ENCODE measurements at places on chromosomes 7 and 10.
A peak's percentile ranks its signal among the peaks of the same experiment; 100 is the strongest.

- DNase-seq: no peak
Observed at GRCh38 chr7:2488681-2489080, 12.5 kb upstream of the GRIFIN start.

DNA sequence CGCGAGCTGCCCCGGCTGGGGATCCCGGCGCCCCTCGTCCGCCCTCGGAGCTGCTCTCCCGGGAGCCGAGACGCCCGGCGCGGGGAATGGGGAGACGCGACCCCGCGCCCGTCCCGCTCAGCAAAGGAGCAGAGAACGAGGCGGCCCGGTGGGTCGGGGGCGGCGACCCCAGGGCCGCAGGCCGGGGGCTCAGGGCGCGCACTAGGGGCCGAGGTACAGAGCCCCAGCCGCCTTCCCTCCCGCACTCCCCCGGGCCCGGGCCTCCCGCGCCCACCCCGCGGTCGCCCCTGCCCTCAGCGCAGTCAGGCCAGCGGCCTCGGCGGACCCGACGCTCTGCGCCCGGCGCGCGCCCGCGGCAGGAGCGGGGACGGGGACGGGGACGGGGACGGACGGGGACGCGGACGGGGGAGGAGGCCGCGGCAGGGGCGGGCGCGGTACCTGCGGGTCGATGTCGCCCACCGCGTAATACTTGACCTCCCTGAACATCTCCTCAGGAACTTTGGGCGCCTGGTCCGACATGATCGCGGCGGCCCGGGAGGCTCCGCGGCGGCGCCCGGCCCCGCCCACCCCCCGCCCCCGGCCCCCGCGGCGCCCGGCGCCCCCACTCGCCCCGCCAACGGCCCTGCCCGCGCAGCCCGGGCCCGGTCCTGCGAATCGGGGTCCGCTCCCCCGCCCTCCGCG lies 373 bp downstream of the PAXIP1 start:
- peak; percentile 34 for DNase-seq

GRCh38 chr7:153840861-153841260 lies 211.3 kb upstream of the DPP6 start:
- DNase-seq: no peak

- DNase-seq: no peak
Observed at GRCh38 chr7:33909755-33910154, 4.4 kb downstream of the BMPER start.

DNA sequence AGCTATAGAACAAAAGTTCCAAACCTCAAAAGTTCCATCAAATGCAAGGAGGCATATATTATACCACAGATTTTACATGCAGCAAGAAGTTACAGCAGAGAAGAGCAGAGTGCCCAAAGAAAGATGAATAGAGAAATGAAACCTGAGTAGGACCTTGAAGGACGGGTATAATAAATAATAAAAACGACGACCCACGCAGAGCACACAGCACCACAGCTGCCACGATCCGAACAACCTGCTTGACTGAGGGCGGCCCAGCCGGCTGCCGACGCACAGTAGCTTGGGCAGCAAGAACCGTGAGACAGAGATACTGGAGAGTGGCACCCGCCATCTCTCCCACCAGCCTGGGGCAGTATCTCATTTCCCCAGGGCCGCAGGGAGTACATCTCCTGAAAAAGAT lies 79.0 kb downstream of the HIPK2 start:
- DNase-seq: no peak

DNA sequence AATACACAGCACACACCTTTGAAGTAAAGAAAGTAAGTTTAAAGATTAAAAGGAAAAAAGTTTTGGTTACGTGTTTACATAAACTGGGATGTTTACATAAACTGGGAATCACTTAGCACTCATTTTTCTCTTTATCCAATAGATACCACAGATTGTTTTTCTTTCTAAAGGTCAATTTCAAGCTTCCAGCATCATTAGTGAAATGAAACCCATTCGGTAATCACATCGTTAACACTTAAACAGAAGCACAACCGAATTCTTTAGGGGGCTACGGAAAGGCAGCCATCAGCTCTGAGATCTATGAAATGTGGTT lies 1.1 kb downstream of the ODAD2 start:
- no peak for DNase-seq

- no peak for DNase-seq
Observed at GRCh38 chr10:78432583-78432982, 398.9 kb downstream of the RPS24 start.

DNA sequence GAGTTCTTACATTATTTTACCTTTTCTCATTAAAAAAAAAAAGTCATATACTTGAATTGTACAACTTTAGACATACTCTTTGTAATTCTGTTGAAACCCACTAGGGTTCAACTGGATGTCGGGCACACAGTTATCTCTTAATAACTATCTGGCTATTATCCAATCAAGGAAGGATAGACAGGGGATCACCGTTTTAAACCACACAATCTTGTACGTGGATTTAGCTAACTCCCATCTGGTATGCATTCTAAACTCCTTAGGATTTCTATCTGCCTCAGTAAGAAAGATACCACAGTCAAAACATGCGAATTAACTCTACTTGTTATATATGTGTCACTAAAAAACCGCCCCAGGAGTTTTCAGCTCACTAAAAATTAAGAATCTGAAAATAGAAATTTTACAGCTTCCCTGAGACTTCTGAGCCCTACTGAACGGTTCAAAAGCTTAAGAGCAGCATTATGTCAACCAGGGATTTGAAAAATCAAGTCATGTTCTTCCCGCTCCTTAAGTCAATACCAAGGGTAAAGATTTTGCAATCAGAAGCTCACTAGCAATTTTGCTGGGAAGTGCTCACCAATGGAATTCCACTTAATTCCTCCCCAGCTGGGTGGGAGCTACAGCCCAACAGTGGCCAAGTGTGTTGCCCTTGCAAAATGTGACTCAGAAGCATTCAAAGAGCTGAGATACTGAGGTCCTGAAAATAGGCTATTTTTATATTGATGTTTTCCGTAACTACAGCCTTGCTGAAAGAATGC lies 267.0 kb downstream of the FRMD4A start:
- DNase-seq: no peak

DNA sequence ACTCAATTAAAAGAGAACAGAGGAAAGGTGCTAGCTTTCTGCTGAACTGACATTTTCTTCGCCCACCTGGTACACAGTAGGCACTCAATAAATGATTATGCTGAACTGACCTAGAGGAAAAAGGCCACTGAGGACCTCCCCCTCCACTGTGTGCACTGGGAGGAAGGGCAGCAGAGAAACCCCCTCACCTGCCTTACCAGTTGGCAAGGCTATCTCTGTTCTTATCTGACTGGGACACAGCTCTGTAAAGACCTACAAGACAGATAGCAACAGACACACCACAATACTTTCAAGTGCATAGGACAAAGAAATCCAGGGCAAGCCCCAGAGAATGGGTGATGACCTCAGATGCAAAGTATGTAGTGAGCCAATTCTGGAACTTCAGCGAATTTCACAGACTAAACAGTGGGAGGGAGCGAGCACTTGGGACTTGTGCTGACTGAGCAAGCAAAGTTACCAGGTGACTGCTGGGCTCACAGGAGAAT lies 30.4 kb downstream of the PDLIM1 start:
- DNase-seq: no peak

GRCh38 chr10:33665501-33665900 lies 331.0 kb upstream of the NRP1 start:
- DNase-seq: no peak

DNA sequence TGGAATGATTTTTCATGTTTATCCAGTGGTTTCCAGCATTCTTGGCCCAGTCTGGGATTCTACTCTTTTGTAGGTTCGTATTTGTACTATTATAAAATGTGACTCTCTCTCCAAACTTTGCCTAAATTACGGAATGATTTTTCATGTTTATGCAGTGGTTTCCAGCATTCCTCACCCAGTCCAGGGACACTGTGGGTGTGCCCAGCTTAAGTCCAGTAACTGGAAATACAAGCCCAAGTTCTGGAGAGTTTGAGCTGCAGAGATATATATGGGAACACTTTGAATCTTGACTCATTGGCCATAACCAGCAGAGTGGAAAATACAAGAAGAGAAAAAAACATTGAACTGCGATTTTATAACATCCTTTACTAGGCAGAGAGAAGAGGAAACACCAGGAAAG lies 5.9 kb upstream of the MAGI2 start:
- DNase-seq: no peak

- DNase-seq: no peak
Observed at GRCh38 chr7:26930845-26931244, 66.5 kb upstream of the SKAP2 start.

GRCh38 chr7:44210107-44210506 lies 9.3 kb downstream of the YKT6 start:
- peak; percentile 23 for DNase-seq

GRCh38 chr10:77360835-77361234 lies 276.8 kb downstream of the KCNMA1 start:
- no peak for DNase-seq

DNA sequence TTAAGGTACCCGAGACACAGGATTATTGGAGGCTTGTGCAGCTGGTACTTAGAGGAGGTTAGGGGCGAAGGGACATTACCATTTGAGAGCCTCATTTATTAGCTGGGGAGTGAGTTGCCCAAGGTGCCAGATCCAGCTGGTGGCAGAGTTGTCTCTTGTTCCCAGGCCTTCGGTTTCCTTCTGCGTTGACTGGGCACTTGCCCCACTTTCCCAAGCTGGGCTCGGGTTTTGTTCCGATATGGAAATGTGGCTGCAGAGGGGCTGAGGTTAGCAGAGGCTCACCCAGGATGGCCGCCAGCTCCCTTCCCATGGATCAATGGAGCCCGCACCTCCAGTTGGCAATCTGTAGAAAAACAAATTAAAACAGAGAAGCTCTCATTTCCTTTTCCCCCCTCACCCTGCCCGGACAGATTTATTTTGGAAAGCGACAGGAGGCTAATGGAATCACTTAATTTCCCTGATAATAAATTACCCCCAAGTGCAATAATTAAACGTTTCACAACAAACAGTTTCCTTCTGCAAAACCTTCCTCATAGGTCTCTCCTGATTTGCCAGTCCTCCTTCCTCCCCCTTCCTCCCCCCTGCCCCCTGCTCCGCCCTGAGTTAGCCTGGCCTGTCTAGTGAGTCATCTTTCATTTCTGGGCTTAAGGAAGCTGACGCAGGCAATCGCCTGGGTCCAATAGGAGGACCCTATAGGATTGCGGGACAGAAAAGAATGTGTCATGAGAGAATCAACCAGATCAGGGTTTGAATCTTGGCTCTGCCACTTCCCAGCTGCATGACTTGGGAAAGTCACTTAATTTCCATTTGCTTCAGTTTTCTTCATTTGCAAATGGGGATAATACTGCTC lies 51.7 kb downstream of the ADRA2A start:
- DNase-seq: peak; percentile 17

DNA sequence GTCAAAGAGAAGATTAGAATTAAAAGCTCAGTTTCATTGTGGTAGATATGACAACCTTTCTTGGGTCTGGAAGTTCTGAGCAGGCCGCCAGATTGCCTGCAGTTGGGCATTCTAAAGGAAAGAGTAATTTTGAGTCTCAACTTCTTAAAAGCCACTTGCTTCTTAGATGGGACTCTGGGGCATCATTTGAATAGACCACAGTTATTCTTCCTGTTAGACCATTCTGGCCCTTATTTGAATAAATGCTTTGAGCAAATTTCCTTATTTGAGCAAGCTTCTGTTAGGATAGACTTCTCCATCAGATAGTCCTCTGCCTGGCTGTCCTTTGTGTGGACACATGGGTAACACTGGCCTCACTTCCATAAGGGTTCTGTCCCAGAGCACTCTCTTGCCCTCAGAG lies 40.2 kb downstream of the SND1 start:
- DNase-seq: no peak

- DNase-seq: no peak
Observed at GRCh38 chr7:95479992-95480624, 5.6 kb upstream of the ASB4 start.

GRCh38 chr7:138798836-138799235 lies 840 bp upstream of the ATP6V0A4 start:
- no peak for DNase-seq

GRCh38 chr7:15068324-15068723 lies 165.8 kb upstream of the DGKB start:
- DNase-seq: no peak

DNA sequence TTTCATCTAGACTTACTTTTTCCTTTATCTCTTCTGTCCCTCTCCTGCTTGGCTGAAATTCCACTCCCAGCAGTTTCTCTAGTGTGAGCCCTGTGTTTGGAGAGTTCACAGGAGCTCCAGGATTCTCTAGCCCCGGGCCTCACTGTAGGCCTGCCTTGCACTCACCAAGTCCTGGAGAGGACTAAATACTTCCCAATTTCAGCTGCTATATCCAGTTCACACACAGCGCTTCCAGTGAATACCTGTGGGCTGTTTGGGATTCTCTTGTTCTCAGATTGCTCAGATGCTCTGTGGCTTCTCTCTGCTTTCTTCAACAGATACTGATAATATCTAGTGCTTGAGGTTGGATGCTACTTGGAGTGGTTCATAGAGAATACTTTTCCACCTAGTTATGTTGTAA lies 46.0 kb downstream of the MINPP1 start:
- no peak for DNase-seq

DNA sequence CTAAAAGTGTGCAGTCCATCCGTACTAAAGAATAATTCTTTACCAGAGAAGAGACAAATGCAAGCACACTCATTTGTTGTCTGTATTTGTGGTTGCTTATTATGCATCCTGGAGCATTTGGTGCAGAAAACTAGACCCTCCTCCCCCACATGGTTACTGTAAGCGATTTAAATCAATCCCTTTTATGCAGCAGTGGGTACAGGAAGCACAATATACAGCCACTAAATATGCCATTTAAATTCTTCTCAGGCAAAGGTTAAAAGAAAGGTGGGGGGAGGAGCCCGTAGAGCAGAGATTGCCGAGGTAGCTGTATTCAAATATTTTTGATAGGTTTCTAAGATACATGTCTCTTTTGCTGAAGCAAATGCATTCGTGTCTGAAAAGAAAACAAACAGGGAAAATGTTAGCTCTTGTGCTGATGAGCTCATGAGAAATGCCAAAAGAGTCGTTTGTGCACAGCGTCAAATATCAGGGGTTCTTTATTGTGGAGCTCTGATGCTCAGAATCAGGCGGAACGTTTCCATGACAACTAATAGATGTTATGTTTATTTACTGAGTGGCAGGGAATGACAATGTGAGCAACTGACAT lies 131.3 kb upstream of the NPVF start:
- DNase-seq: peak; percentile 73

GRCh38 chr10:78942091-78942501 lies 126.7 kb upstream of the ZMIZ1 start:
- no peak for DNase-seq

GRCh38 chr10:93548376-93549071 lies 17.9 kb upstream of the FFAR4 start:
- no peak for DNase-seq
